DMS53 (cell line): ENCODE measurements at places on chromosomes 3 and 15.

GRCh38 chr3:104887069-104887468, 479.6 kb upstream of the ALCAM start:
- no peak for DNase-seq

GRCh38 chr3:143306407-143306806, 186.8 kb downstream of the CHST2 start:
- no peak for DNase-seq

- peak; percentile 18 for DNase-seq
These were observed 1.3 kb downstream of the HHLA2 start for GRCh38 chr3:108297647-108298046.

GRCh38 chr15:27695726-27696125, 403.4 kb downstream of the OCA2 start:
- DNase-seq: no peak

DNA sequence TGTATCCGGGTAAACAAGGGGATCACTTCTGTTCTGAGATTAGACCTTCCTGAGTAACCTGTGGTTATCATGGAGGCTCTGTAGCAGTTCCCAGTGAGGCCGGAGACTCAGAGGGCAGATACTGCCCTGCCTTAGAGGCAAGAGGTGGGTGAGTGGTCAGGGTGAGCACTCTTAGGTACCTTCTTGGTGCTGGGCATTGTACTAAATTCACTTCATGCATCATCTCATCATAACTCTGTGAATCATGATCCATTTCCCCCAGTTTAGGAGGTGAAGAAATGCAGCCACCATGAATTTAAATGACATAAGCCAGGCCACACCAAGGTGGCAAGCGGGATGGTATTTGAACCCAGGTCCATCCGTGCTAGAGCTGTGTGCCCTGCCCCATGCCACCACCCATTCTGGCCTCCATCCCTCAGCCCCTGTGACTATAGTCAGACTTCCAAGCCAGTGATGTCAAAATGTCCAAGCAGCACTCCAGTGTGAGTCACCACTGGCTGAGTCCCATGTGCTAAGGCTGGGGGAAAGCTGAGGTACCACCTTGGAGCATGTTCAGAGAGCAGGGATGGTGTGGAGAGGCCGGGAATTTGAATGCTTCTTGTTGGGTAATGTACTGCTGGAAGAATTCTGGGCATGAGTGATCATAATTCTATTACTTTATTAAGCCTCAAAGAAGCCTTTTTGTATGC, 88.8 kb downstream of the EPHB1 start:
- no peak for DNase-seq

GRCh38 chr3:114582929-114583328, 289.1 kb downstream of the TIGIT start:
- no peak for DNase-seq

GRCh38 chr15:55660153-55660552, 72.0 kb upstream of the PYGO1 start:
- DNase-seq: no peak

GRCh38 chr3:168213920-168214319, 118.2 kb upstream of the GOLIM4 start:
- no peak for DNase-seq

GRCh38 chr3:78732893-78733292, 1034.9 kb downstream of the ROBO1 start:
- DNase-seq: no peak

GRCh38 chr3:194005930-194006501, 129.9 kb upstream of the HES1 start:
- DNase-seq: no peak

- no peak for DNase-seq
These were observed 117.7 kb downstream of the ALDH1A2 start for GRCh38 chr15:57947781-57948180.

DNA sequence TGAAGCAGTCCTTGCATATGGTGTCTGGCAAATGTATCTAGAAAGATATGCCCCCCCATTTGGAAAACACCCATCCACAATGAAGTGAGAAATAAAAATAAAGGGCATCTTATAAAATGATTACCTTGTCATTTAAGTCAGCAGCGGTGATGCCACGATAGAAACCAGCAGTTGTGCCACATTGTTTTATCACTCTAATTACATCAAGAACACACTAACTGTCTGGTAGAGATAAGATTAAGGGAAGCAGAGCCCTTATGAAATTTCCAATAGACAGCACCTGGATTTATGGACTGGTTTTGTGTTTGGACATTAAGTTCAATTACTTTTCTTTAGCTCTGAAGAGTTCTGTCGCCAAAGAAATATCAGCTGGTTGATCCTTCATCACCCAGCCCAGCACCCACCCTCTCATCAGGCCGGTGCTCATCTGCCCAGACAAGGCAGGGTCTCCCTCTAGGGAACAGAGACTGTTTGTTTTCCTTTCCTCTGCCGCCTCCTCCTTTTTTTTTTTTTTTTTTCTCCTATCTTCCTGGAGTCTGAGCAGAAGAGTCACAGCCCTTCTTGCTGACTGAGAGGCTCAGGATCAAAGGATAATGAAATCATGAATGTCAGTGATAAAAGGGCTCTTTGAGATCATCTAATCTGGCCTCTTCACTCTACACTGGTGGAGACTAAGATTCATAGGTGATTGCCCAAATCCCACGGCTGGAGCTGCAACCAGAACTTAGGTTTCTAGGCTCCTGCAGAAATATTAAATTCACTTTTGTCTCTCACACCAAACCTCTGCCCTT, 464.1 kb downstream of the NTRK3 start:
- DNase-seq: no peak

DNA sequence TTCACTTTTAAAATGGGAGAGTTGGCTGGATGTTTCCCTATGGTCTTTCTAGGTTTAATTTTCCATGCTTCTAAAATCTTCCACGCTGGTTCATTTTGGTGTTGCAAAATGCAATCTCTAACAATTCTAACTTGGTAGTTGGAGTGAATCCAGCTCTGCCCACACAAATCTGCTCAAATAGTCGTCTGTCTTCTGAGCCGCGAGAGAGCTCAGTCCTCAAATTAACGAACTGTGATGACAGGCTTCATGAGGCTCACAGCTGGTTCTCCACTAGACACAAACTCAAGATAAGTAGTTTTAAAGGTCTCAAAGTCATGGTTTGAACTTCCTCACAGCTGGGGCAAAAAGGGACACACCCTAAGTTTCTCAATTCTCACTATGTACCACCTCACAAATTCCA, 178.6 kb upstream of the LYSMD4 start:
- no peak for DNase-seq

DNA sequence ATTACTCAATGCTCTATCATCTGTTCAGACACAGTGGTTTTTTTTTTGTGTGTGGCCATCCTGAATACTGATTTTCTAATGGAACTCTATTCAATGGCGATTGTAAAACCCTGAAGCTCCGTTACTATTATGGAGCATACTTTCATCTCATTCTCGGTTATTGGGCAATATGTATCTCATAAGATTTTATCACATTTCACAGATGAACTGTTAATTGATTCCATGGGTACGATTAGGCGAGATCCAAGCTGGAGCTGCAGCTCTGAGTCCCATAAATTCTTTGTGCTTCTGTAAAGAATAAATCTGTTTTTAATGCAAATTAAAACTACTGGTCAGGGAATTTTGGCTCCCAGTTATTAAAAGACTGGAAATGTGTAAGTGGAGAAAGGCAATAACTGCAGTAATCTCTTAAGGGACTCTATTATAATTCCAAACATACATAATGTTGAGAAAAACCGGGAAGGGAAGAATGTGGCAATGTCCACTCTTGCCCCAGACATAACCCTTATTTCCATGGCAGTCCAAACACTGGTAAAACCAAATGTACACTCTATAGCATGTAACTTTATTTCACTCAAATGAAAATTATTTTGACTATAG, 82.2 kb downstream of the GREM1 start:
- DNase-seq: no peak

DNA sequence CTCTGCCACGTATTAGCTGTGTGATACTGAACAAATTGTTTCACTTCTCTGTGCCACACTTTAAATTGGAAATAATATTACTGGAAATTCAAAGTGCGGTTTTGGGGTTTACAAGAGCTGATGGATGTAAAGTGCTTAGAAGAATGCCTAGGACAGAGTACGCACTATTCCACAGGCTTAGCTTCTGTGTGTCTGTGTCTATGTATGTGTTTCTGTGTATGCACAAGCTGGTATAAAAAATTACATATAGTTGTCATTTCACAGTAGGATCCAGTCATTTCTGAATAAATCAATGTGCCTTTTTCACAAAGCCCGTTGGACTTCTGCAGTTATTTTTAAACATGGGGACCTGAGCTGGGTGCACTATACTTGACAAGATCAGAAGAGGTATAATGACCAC, 370.4 kb downstream of the TUSC7 start:
- peak; percentile 40 for DNase-seq

- DNase-seq: peak; percentile 67
These were observed 27.4 kb upstream of the HDAC11 start for GRCh38 chr3:13452490-13453335.

- no peak for DNase-seq
These were observed 101.5 kb downstream of the ATG7 start for GRCh38 chr3:11373654-11374053.

DNA sequence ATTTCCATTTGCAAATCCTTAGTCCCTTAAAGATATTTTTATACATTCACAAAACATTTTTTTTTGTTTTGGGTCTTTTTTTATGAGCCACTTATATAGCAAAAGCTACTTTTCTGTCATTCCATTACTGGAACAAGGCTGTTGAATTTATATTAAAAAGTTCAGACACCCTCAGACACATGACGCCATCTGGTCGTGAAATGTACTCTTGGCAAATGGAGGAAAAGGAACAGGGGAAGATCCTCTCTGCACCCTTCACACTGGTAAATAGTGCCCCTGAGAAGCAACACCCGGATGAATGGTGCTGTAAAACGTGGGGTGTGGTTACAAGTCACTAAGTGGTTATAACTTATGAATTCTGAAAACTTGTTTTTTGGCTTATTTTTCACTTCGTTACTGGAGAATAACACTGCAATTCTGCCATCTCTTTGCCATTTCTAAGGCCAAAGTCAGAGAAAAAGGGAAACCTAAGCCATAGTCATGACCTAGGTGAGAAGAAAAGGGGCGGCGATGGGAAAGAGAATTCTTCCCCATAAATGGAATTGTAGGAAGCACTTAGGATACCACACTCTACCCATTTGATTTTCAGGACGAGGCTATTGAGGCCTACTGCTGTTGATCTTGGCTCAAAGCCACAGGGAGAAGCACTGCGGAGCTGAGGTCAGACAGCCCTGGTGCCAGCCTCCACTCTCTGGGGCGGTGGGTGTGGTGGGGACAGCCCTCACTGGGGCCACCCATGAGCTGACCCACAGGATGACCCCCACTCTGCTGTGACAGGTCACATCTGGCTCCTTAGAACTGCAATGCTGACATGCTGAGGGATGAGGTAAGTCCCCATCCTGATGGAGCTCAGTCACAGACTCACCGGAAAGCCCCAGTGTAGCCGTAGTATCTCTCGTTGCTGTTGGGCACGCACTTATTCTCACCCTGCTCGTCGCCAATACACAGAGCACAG, 21.9 kb downstream of the LTF start:
- DNase-seq: no peak

DNA sequence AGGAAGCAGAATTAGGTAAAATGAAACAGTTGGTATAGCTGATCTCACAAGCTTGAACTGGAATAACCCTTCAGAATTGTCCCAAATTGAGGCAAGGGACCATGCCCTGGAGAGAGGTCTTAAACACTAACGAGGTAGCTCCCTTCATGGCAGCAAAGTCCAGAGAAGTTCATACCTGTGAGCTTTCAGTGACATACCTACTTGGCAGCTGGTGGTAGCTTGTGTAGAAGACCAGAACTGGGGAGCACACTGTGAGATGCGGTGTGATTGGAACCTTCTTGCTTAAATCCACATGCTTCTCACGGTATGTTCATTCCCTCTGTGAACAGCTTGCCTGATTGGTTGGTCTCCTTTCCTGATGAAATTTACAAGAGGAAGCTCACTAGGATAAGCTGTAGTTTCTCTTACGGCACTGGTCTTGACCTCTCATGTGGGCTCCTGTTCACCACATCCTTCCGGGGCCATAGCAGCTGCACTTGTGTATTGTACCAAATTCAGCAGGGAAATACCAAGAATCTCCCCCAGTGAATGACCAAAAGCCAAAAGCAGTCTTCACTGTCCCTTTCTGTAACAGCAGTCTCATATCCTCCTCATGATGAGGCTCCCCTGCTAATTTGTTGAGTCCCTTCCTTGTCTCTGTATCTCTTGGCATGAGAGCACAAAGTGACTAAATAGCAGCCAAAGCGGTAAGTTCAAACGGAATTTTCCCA, 483.7 kb upstream of the FRG2C start:
- DNase-seq: no peak

GRCh38 chr15:85491691-85492090, 111.3 kb downstream of the AKAP13 start:
- no peak for DNase-seq

- no peak for DNase-seq
These were observed 39.3 kb downstream of the GLB1 start for GRCh38 chr3:33057320-33058298.

DNA sequence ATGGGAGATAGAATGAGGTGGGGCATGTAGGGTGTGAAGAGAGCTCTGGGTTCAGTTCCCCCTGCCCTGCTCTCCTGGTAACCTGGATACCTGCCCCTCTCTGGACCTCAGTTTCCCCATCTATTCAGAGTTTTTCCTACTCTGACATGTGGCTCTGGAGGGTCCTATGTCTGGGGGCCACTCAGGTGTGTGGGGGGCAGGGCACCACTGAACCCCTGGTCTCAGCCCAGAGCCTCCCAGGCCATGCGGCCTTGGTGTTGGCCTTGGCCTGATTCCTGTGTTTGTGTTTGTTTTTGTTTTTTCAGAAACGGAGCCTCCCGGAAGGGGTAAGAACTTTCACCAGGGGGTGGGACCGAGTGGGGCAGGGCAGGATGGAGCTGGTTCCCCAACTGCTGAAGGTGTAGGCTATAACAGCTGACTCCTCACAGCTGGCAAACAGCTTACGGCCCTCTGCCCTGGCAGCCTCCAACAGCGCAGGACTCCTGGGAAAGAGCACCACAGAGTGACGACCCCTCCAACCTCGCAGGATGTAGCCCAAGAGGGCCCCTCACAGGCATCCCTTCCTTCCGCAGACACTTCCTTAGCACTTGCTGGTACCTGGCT, 803 bp downstream of the ITIH3 start:
- no peak for DNase-seq
